ENCODE measurements at places on chromosomes 7 and 10.

DNA sequence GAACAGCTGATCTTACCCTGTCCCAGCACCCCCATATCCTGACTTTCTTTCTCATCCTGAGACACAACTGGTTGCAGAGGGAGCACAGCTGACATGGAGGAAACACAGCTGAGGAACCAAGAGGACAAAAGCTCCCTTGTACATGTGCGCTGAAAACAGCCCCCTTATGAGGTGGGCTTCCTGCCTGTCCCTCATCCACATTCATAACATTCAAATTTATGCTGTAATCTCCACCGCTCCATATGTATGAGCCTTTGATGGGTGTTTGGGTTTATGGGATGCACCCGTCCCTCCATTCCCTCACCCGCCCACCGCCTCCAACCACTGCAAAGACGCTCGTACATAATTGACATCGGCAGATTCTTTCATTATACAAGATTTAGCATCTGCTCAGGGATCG lies 49.6 kb upstream of the BTRC start:
- no peak for DNase-seq

DNA sequence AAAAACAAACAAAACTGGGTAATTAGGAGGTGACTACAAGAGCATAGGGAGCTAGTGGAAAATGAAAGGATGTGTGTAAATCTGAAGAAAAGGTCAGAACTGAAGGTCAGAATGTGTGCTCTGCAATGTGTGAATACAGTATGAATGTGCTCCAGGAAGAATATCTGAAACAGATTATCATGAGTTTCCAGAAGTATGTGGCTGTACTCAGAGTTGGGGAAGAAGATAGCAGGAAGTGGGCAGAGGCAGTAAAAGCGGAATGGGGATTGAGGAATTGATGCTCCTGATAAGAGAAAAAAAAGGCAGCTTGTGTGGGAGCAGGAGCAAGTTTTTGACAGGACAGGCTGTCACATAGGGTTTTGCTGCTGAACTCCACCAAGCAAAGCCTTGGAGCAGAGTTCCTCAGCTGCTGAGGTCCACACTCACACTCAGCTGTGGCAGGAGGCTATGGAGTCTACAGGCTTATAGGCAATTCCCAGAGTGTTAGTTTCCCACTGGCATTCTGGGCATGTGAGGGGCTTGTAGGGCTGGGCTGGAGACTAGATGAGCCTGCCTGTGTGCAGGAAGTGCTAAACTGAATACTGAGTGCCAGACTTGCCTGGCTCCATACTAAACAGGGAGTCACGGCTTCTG lies 22.9 kb downstream of the H2AZ2 start:
- no peak for DNase-seq

- no peak for DNase-seq
Measured at GRCh38 chr7:123692471-123692877, 36.8 kb downstream of the LMOD2 start.

- DNase-seq, result no peak
Measured at GRCh38 chr10:121608469-121609190, 10.4 kb upstream of the FGFR2 start.

GRCh38 chr10:48363617-48364355 lies 57.3 kb downstream of the MAPK8 start:
- DNase-seq, result no peak

GRCh38 chr10:59976909-59977308 lies 70.6 kb upstream of the CCDC6 start:
- no peak for DNase-seq

DNA sequence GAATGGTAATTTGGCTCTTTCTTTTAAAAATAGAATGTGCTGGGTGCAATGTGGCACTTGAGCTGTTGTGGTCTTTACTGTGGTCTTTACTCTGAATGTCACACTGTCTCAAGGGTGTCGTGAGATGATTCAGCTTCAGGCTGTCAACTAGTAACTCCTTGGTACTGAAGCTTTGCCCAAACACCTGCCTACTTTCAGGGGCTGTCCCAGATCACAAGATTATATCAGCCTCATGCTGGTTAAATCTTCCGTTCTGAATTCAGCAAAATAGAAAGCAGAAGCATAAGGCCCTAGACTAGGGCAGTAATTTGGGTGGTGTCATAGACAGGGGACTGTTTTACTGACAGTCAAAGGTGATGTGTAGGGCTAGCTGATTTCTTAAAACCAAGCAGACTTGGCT lies 110.9 kb downstream of the BAMBI start:
- no peak for DNase-seq

GRCh38 chr10:124224331-124225028 lies 131.1 kb upstream of the CHST15 start:
- DNase-seq, result no peak

GRCh38 chr7:157699357-157700013 lies 362.7 kb downstream of the DNAJB6 start:
- no peak for DNase-seq

DNA sequence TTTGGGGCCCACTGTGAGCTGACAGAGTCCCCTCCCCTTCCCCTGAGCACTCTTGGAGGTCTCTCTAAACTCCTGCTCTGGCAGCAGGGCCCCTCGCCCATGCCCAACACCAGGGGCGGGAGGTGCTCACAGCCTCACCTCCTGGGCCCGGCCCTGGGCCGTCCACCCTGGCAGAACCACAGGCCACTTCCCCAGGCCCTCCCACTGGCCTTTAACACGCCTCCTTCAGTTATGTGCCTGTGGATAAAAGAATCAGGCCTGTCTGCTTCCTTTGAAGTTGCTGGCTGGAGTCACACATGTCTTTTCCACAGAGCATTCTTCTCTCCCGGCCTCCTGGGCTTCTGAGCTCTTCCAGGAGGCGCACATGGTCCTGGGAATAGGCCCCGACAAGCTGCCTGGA lies 10.2 kb downstream of the MYL10 start:
- DNase-seq, result no peak

DNA sequence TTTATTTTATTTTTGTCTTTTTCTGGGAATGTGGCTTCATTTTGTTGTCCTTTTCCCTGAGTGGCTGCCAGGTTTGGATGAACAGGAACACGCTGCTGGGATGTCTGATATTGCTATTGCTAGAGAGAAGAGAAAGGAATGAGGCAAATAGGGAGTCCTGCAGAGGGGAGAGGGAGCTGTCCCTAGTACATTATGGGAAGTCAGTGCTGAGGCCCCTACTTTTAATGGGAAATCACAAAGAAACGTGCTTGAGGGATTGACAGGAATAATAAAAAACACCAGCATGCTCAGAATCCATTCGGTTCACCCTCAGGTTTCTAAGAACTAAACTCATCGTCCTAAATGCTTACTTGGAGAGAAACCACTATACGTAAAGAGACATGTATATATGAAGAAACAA lies 306.6 kb downstream of the PLXNA4 start:
- DNase-seq, result no peak

DNA sequence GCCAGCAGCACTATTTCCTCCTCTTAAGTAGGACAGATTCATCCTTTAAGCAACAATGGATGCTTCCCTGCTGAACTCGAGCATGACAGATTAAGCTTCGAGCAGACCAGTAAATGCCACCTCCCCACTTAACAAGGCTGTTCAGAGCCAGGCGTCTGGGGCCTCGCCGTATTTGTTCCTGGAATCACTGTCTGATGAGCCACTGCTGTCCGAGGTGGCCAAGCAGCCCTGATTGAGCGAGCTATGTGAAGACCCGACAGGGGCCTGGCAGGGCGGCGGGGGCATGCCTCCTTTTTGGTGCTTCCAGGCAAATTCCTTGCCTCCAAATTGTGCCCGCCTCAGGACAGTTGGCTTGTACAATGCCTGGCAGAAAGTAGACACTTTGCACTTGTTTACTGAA lies 862.6 kb downstream of the NRG3 start:
- no peak for DNase-seq

GRCh38 chr7:979886-980571 lies 3.0 kb upstream of the CYP2W1 start:
- no peak for DNase-seq

- no peak for DNase-seq
Measured at GRCh38 chr10:43198682-43199005, 60.4 kb downstream of the CSGALNACT2 start.

- no peak for DNase-seq
Measured at GRCh38 chr10:69295027-69295636, 16.8 kb downstream of the HK1 start.

DNA sequence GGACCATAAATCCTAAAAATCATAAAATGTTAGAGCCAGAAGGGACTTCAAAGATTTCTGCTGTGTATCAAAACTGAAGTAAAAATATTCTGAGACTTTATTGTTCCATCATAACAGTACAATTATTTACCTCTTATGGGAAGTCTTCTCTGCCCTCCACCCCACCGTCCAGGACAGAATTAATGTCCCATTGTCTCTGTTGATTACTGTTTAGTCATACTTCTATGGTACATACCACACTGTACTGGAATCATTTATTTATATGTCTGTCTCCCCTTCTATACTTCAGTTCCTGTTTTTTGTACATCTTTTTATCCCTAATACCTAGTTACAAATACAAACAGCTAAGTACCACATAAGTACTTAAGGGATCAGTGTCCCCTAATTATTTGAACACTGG lies 91.4 kb upstream of the CAPZA2 start:
- DNase-seq, result no peak

- DNase-seq, result no peak
Measured at GRCh38 chr7:36802459-36803135, 78.3 kb upstream of the AOAH start.

GRCh38 chr7:138546064-138546619 lies 86.1 kb downstream of the TRIM24 start:
- DNase-seq, result no peak

DNA sequence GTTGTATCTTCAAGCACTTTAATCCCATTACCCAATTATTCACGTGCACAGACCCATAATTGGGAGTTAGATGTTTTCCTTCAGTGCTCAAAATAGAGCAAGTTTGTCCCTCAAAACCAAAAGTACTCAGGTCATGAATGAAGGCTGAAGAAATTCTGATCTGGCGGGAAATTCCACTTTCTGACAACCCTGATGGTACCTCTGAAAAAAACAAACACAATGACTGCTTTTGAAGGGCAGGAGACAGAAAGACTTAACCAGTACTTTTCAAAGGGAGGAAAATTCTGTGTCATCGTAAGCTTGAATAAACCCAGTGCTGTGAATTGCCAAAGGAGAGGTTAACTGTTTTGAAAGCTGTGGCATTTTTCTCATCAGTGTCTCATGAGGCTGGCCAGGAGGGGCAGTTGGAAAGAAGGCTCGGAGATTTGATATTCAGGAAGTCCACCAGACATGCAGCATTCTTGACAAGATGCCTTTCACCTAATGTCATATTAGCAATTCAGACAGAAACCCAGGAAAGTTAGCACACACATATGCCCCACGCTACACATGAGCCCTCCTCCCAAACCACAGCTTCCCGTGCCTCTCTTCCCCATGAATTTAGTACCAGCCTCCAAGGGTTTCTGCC lies 347.0 kb downstream of the KCNMA1 start:
- no peak for DNase-seq

- DNase-seq, result no peak
Measured at GRCh38 chr7:140746751-140747150, 50.2 kb downstream of the NDUFB2 start.

- DNase-seq, result no peak
Measured at GRCh38 chr10:127997271-127997670, 90.4 kb downstream of the PTPRE start.

GRCh38 chr10:50231515-50232260 lies 19.6 kb downstream of the ASAH2 start:
- no peak for DNase-seq

DNA sequence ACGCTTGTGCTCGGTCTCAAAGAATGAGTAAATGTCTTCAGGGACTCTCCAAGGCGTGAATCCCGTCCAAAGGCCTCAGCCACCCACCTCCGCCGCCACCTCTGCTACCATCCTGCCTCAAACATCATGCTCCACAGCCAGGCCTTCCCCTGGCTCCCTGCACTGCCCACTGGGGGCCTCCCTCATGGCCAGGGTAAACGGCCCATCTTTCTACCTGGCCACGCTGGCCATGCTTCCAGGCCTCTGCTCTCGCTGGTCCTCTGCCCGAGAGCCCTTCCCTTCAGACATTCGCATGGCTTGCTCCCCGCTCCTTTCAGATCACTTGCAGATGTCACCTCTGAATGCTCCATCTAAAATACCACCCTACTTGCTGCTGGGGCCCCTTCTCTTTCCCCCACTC lies 40.2 kb downstream of the ZNF783 start:
- no peak for DNase-seq

DNA sequence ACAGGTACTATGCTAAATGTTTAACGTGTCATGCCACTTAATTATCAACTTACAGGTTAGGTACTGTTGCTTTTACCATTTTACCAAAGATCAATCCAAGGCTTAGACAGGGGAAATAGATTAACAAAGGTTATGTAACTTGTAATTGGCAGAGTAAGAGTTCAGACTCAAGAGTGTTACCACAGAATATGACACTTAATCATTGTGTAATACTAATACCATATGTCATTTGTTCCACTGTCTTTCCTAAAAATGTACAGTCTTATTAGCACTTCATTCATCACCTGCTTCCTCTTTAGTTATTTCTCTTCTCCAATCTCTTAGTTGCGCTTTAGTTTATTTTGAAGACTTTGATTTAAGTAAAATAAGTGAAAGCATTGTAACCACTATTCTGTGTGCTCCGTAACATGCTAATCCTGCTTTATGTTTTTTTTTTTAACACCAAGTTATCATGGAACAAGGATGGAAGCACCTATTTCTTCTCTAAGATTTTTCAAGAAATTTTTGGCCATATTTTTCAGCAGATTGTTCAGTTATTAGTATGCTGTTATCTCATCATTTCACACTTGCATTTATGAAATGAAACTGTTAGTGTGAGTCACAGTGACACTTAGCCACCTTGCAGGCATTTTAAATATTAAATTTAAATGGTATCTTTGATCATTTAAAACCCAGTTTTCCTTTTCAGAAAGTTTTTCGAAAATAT lies 197.3 kb downstream of the PHF14 start:
- DNase-seq, result no peak

DNA sequence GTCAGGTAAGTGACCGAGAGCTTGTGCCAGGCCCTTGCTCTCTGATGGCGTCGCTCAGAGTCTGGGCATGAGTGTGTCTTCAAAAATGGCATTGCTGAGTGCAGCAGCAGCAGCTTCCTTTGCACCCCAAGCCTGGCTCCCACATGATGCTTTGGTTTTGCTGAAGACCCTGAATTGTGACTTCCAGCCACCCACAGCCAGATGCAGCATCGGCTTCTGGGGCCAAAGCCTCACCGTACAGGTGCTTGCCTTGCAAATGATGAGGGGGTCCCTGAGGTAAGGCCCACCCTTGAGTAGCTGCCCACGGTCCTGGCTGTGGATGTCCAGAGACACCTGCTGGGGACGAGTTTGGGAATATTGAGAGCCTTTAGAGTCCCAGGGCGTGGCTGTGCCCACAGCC lies 57.9 kb downstream of the JAKMIP3 start:
- DNase-seq, result no peak
